Glutamatergic neuron (in vitro differentiated cells): ENCODE measurements at places on chromosomes 7 and 10. TPM values are rescaled to one million over a fixed set of nuclear protein-coding genes. Genes with fewer than 3 reads are reported as not detected.

ITGA8 gene
- total RNA-seq, result 0.93 TPM

NPTX2 gene
- 81.2 TPM for total RNA-seq

OR2F2 gene
- not detected for total RNA-seq

DNA sequence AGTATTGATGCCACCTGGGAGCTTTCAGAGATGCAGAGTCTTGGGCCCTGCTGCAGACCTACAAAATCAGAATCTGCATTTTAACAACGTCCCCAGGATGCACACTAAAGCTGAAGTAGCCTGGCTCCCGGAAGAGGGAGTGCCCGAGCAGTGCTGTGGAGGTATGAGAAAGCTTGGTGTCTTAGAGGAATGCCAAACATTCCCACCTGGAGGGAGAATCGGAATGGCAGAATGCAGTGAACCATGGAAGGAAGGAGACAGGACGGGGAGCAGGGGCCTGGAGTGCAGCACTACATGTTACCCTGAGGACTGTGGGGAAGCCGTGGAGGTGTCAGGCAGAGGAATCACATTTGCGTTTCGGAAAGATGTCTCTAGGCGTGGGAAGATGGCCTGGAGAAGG is 90.9 kb downstream of the AOAH start:
- H3K4me3 ChIP-seq, result no peak overlapping the region
- no peak overlapping the region for H3K27ac ChIP-seq
- H3K27me3 ChIP-seq, result no peaks in the 10 kb centered on the region

GRCh38 chr7:151992375-151992774 is 33.1 kb upstream of the GALNT11 start:
- no peaks in the 10 kb centered on the region for H3K36me3 ChIP-seq
- H3K4me1 ChIP-seq, result peaks cover 3% of the 10 kb centered on the region
- H3K27me3 ChIP-seq, result peaks cover 2% of the 10 kb centered on the region
- peak overlapping the region; percentile 46 for H3K27ac ChIP-seq
- DNase-seq, result peak; percentile 61

DNA sequence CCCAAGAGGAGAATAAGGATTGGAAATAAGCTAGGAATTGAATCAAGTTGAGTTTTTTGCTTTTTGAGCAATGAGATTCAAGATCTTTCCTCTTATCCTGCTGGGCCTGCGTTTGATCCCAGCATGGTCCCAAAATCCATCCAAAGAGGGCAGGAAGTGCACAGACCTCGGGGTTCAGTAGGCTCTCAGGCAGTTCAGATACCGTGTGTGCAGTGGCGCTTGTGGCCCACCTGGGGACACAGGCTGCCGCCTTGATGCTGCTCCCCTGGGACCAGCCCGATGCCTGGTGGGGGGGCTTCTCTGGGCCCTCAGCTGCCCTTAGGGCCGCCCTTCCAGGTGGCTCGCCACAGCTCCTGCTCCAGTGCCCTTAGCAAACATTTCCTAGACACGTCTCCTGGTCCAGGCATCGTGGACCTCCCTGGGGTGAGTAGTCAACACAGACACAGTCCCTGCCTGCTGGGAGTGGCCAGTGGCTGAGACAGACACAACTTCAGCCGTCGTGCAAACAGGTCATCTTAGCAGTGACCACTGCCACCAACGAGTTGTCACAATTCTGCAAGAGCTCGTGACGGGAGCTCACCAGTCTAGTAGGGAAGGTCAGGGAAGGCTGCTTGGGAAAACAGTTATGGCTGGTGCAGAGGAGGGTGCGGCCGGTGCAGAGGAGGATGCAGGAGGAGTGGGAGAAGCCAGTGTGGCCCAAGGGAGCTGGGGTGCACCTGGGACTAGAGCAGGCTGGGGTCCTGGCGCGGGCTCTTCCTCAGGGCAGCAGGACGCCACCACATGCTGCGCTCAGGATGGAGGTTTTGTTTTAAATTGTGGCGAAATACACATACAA is 21.7 kb upstream of the JAKMIP3 start:
- H3K36me3 ChIP-seq, result no peaks in the 10 kb centered on the region
- peaks cover 2% of the 10 kb centered on the region for H3K27me3 ChIP-seq
- DNase-seq, result no peak
- no peak overlapping the region for H3K27ac ChIP-seq
- H3K4me1 ChIP-seq, result peaks cover 2% of the 10 kb centered on the region
- H3K4me3 ChIP-seq, result no peak overlapping the region
